ENCODE measurements at places on chromosomes 6 and 20. TPM values are rescaled to one million over a fixed set of nuclear protein-coding genes. Genes with fewer than 3 reads are reported as not detected.

The FILIP1 gene
- not detected for total RNA-seq

GRCh38 chr20:31712564-31713311, 9.9 kb downstream of the BCL2L1 start:
- DNase-seq: no peak

The GRIK2 gene
- total RNA-seq: not detected

- no peak for DNase-seq
These were observed 19.3 kb downstream of the TOP1 start for GRCh38 chr20:41047975-41048305.

GRCh38 chr6:166754218-166755030, 127.4 kb upstream of the RPS6KA2 start:
- no peak for DNase-seq

DNA sequence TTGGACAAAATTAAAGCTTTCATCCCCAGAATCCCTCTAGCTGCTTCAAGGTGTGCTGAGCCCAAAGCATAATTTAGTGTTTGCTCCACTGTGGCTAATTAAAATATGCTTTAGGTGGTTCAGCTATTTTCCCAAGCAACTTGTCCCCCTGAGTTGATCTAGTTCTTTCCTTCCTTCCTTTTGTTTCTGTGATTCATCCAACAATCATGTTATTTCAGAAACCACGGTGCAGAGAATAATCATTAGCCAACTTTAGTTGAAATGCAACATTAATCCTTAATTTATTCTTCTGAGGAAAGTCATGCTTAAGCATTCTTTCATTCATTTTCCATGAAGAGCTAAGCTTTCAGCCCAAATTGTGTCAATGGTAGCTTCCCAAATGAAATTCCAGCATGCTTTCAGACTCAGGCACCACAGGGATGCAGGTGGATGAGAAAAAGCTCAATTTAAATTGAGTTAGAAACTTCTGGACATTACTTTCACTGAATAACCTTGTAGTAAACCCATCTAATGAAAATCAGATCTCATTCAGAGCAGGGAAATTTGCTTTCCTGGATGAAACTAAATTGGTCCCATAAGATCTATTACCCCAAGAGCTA, 209.0 kb upstream of the NT5E start:
- DNase-seq: no peak

GRCh38 chr20:20612251-20612650, 100.2 kb downstream of the RALGAPA2 start:
- DNase-seq: no peak

DNA sequence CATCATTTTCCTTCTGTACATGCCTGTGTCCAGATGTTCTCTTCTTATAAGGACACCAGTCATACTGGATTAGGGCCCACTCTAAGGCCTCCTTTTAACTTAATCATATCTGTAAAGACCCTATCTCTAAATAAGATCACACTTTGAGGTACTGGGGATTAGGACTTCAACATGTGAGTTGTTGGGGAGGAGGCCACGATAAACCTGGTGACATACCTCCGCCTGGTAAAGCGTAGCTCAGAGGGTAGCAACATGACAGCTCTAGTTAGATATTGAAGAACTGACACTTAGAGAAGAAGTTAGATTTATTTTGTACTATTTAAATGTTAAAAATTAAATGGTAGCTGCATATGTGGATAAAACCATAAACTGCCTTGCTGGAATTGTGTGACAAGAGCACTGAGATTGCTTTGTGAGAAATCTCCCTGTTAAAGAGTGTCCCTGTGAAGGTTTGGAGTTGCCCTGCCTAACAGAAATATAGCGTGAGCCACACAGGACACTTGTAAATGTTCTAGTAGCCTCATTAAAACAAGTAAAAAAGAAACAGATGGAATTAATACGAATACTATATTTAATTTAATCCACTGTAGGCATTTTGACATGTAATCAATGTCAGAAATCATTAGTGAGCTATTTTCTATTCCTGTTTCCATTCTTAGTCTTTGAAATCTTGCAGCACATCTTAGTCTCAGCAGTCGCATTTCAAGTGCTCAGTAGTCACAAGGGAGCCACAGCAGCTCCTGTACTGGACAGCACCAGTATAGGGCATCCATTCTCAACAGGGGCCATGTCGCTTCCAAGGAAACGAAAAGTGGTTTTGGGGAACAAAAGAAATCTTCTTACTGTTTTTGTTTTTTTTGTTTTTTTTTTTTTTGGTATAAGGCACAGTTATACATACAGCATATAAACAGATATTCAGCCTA, 13.4 kb downstream of the PLCB1 start:
- no peak for DNase-seq

GRCh38 chr20:46350986-46351267, 42.6 kb upstream of the CDH22 start:
- DNase-seq: no peak

All from activated T-helper 2 cell treated with anti-CD3 and anti-CD28 coated beads, Interferon-gamma antibody, Interleukin-2, Interleukin-4, amounts not matched to agents 10 μg/mL and 5 μg/mL and 100 μg/mL, durations not matched to agents 14 hours and 24 hours and 36 hours (primary cell).